ENCODE measurements at places on chromosomes 16 and 17.
A peak's percentile ranks its signal among the peaks of the same experiment; 100 is the strongest.

- DNase-seq, result no peak
Observed at GRCh38 chr16:57706717-57707116, 12.1 kb downstream of the DRC7 start.

GRCh38 chr17:48814504-48814903, 2.5 kb downstream of the TTLL6 start:
- DNase-seq, result peak; percentile 86

GRCh38 chr16:46836534-46837530, 5.9 kb upstream of the C16orf87 start:
- DNase-seq, result no peak

GRCh38 chr16:49337814-49338350, 35.7 kb upstream of the C16orf78 start:
- no peak for DNase-seq

DNA sequence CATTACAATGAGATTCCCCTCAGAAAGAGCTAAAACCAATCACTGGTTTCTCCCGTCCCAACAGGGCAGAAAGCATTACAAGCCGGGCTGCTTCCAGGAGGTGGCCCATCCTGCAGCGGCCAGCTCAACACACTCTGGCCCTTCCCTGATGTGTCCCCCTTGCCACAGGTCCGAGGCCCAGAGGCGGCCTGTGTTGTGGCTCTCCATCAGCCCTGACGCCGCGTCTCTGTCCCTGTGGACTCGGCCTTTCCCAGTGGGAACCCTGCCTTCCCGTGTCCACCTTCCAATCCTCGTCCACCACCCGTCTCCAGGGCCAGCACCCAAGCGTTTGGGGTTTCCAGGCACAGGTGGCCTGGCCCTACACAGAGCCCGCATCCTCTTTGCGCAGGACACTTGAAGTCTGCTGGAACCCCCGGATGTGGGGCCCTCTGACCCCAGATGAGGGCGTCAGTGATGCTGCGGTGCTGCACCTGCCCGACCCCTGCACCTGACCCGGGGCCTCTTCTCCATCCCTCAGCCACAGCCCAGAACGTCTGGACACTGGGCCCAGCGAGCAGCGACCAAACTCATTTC, 21.1 kb downstream of the RAB40B start:
- DNase-seq, result peak; percentile 40

GRCh38 chr16:73997971-73998370, 298.6 kb upstream of the PSMD7 start:
- DNase-seq, result no peak

DNA sequence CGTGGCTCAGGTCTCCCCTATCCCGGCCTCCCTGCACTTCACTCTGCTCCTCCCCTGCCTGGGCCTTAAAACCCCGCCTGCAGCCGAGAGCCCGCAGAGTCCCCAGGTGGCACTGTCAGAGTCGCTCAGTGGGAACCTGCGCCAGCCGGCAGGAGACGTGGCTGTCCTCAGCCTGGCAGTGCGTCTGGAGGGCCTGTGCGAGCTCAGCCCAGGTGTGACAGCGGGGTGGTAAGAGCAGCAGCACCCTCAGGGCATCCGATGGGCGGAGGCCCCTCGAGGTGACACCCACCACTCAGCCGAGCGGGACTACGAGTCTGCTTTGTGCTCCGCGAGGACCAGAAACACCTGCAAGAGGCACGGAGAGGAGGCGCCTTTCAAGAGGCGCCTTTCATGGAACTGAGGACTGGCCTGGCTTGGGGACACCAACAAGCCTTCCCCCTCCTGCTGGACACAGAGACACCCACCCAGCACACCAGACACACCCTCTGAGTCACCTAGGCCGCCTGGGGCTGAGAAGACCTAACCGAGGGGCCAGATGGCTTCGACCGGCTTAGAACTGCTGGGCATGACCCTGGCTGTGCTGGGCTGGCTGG, at the start of gene CLDN9:
Gene CLDN9, plus strand, starts transcription at position 96 of the 593 bp plus-strand sequence. Its CDS starts 440 bp downstream, at position 536.
- DNase-seq, result no peak

- no peak for DNase-seq
Observed at GRCh38 chr17:15957206-15957605, 12.3 kb downstream of the ADORA2B start.

DNA sequence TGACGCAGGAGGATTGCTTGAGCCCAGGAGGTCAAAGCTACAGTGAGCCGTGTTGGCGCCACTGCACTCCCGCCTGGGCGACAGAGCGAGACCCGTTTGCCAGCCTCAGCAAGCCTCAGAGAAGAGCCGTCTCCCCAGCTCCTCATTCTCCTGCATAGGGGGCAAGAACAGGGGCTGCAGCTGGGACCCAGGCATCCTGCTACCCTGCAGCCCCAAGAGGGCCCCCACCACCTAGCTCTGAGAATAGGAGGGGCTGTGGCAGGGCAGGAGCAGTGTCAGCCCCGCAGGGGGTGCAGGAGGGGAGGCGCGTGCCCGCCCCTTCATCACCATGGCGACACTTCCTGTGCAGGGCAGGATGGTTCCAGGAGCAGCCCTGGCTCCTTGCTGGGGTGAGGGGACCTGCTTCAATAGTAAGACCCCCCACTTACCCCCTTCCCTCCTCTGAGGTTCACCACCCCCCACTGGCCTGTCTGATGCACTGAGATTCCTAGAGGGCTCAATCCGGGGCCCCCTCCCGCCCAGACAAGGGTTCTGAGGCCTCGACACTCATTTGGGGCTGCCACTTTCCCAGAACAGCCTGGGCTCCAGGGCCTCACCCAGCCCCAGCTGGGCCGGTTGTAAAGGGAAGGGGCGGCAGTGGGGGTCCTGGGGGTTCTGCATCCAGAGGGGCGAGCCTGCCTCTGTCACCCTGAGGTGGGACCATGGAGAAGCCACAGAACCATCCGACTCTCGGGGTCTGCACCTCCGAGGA, 20.2 kb downstream of the VASN start:
- no peak for DNase-seq

- DNase-seq, result no peak
Observed at GRCh38 chr17:37856245-37856644, 68.0 kb upstream of the TBC1D3K start.

GRCh38 chr17:61157246-61157886, 242.3 kb upstream of the TBX2 start:
- DNase-seq, result peak; percentile 46

DNA sequence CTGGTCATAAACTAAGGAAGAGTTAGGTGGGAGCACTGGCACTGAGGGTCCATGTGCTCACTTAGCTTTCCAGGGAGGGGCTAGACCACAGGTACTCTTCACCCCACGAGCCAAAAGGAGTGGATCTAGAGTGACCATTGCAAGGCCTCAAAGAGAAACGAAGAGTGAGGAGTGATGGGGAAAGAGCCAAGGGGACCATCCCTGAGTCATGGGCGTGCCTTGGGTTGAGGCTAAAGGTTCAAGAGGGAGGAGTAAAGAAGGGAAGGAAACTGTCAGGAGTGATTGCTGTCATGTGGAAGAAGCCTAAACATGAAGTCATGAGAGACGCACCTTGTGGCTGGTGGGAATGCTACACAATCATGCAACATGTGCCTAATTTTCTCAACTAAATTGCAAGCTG, 141.0 kb downstream of the CDH13 start:
- no peak for DNase-seq

DNA sequence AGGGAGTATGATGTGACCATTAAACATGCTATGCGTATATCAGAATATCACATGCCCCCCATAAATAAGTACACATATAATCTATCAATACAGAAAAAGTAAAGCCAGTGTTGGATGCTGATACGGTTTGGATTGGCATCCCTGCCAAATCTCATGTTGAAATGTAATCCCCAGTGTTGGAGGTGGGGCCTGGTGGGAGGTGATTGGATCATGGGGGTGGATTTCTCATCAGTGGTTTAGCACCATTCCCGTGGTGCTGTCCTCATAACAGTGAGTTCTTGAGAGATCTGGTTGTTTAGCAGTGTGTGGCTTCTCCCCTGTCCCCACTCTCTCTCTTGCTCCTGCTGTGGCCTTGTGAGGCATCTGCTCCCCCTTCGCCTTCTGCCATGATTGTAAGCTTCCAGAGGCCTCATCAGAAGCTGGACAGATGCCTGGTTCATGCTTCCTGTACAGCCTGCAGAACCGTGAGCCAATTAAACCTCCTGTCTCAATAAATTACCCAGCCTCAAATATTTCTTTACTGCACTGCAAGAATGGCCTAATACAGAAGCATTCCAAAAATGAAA, 88.9 kb downstream of the AATF start:
- no peak for DNase-seq

- DNase-seq, result no peak
Observed at GRCh38 chr17:41784207-41784744, 2.2 kb downstream of the JUP start.

GRCh38 chr17:62902531-62903220, 63.4 kb upstream of the TANC2 start:
- DNase-seq, result no peak

DNA sequence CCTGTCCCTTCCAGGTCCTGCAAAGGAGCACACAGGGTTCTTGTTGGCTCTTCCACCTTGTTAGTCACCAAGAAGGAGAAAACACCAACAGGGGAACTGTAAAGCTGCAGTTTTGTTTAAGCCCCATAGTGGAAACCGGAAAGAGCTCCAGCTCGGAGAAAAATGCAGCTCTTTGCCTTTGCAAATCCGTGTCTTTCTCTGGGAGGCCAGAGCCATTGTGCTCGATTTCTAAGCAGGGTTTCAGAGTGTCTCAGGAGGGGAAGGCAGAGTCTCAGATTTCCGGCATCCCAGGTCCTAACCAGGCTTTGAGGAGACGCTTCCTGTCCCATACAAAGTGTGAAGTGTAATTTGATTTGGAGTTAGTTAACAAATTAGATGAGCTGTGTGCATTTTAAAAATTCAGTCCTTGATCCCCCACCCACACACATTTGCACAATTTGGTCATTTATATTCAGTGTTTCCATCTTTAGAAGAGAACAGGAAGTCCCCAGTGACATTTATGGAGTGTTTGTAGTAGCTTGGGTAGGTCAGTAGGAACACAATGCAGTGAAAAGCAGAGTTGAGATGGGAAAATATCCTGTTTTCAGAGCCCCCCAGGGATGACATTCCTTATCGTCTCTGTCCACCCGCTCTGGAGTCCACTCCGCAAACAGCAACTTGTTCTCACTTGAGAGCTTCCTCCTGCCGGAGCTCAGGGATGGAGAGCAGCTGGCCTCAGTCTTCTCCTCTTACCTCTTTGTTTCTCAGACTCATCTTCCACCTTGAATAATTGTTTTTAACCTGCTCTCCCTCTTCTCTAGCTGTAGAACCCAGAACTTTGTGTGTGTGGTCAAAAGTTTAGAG, 331.9 kb downstream of the SEC14L1 start:
- no peak for DNase-seq

DNA sequence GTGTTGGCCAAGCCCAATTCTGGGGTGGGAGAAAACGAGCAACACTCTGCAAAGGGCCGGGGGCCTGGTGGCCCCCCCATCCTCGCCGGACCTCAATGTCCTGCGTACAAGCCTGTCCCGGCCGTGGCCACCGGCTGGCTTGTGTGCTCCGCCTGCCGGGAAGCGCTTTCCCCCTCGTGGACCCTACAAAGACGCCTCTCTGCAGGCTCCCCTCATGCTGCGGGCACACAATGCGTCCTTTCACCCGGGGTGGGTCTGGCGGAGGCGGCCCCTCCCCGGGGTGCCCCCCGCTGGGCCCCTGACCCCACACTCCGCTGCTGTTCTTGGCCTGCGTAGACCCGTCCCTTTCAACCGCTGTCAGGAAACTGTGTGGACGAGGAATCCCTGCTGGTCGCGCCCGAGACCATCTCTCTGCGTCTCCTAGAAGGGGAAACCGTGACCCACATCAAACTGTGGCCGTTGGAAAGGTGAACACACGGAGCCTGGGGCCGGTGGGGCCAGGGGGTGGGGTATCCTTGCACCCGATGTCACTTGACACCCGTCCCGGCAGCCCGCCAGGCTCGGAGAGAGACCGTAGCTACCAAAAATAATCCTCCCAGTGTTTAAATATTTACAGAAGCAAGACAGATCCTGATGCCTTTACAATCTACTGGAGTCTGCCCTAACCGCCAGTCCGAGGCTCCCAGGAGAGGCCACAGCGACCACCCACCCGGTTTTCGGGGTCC, 43.6 kb downstream of the TBC1D16 start:
- no peak for DNase-seq

GRCh38 chr16:70391881-70392481, 45.3 kb downstream of the DDX19A start:
- peak; percentile 80 for DNase-seq

GRCh38 chr17:12296209-12296625, 275.5 kb downstream of the MAP2K4 start:
- DNase-seq, result no peak

DNA sequence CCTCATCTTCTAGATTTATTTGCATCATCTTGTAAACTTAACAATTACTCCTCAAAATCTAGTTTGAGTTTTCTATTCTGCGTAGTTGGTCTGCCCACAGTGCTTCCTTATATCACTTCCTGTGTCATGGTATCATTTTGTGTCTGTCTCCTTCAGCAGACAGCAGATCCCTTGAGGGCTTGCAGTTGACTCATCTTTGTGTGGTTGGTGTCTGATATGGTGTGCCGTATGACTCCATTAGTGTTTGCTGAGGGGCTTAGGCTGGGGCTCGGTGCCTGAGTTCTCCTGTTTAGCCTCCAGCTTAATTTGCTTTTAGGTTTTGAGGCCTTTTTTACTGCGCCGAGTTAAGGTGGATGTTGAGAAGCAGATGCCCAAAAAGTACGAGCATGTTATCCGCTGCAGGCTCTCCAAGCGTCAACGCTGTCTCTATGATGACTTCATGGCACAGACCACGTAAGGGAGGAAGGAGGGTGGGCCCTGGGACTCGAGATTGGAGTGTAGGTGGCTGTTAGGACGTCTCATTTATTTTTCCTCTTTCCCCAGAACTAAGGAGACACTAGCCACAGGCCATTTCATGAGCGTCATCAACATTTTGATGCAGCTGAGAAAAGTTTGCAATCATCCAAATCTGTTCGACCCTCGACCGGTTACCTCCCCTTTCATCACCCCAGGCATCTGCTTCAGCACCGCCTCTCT, 16.9 kb downstream of the SRCAP start:
- no peak for DNase-seq

DNA sequence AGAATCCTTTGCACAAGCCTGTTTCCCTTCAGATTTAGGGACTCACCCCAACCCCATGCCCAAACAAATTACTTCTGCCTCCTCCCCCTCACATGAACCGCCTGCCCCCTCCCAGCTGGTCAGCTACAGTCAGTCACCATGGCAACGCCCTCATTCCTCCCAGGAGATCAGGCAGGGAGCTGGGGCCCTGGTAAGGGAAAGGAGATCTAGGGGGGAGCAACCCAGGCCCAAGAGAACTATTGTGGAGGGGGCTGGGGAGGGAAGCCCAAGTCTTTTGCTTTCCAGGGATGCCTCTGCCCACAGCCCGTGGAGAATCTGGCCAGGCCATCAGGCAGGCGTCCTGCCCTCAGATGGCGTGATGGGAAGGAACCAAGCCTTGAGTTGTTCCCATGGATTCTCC, 2.8 kb downstream of the FAM171A2 start:
- peak; percentile 39 for DNase-seq

GRCh38 chr16:12334852-12335251, 358.3 kb downstream of the SNX29 start:
- DNase-seq, result no peak

DNA sequence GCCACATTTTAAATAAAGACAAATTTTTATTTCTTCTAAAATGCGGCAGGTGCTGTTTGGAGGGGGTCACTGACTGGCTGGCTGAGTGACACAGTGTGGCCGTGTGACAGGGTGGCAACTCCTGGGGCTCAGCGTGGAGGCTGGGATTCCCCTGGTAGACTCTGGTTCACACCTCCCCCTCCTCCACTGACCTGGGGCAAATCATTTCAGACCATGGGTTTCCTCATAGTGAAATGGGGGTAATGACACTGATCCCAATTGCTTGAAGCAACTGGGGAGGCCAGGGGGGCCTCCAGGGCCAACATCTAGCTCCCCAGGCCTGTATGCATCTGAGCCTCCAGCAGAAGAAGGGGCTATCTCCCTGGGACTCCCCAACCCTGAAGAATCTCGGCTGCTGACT, 6.6 kb downstream of the HSD11B2 start:
- DNase-seq, result no peak
